ENCODE measurements at places on chromosomes 4 and X.

DNA sequence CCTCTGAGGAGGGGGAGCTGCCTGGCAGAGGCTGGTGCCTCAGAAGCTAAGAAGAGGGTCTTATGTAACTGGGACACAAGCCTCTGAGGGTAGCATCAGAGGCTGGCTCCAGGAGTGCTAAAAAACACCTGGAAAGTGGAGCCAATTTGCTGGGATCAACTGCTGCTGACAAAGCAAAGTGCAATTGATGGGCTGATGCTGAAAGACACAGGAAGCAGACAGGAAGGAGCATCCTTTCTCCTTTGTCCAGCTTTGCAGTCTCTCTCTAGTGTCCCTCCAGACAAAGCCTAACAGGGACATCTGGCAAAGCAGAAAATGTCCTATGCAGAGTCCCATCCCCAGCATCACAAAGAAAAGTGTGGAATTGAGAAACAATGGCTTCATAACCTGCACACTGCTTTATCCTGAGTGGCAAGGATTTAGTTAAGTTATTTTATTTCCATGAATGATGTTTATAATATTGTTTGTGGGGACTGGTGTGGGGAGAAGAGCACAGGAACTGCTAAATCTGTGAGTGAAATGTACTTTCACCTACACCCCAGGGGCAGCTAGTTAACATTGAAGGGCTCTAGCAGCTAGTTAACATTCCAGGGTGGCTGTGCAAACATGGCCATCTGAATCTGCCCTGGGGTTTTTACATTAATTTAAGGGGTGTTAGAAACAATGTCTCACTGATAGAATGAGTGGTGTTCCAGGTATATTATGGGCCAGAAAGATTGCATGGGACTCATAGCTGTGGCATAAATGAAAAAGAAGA lies 25.6 kb upstream of the MBTPS2 start:
- no peak for DNase-seq

GRCh38 chr4:153651587-153651986 lies 32.5 kb upstream of the TLR2 start:
- no peak for DNase-seq

DNA sequence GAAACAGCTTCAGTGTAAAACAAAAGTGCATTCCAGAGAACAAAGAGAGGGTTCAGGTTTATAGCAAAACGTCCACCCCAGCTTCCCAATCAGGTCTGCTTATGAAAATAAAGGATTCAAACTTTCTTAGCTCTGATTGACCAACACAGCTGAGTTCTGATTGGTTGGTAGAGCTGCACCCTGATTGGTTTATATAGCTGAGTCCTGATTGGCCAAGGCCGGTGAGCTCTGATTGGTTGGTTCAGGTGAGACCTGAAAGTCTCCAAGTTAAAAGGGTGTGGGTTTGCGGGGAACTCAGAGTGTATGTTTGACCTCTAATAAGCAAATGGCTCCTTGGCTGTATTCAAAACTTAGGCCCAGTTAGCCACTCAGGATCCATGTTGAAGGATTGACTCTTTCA lies 20.9 kb downstream of the CLRN2 start:
- DNase-seq = no peak

DNA sequence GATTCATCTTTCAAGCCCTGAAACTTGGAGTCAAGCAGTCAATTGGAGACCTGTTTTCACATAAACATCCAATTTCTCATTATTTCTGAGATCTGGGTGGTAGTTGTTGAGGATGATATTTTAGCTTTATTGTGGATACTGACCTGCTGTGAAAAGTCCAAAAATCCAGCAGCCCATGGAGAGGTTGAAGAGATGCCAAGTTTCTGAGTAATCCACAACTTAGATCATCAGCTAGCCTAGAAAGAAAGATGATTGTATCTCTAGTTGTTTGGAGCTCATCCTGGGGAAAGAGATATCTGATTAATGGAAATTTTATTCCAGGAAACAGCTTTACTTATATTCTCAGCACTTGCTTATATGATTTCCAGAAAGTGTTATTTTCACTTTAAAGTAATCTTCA lies 48.6 kb upstream of the DCX start:
- DNase-seq = no peak

GRCh38 chr4:169612871-169613859 lies 782 bp upstream of the NEK1 start:
- DNase-seq = peak; percentile 31

DNA sequence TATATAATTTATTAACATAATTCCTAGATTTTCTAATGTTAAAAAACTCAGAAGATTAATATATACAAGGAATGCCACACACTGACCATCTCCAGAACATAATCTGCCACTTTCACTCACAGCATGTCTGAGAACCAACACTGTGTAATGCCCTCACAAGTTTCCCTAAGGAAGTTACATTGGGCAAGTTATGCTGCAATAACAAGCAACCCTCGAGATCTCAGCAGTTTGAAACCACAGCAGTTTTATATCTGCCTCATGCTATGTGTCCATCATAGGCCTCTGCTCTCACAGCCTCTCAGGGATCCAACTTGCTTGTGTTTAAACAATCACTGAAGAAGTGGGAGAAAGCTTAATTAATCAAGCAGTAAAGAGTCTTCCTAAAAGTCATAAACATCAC lies 250.0 kb upstream of the SLC7A11 start:
- no peak for DNase-seq

- DNase-seq = no peak
Observed at GRCh38 chr4:24777536-24778463, 17.6 kb upstream of the SOD3 start.

GRCh38 chr4:10140866-10141759 lies 24.5 kb upstream of the WDR1 start:
- DNase-seq = no peak

GRCh38 chrX:152861116-152861515 lies 30.3 kb downstream of the NSDHL start:
- no peak for DNase-seq

DNA sequence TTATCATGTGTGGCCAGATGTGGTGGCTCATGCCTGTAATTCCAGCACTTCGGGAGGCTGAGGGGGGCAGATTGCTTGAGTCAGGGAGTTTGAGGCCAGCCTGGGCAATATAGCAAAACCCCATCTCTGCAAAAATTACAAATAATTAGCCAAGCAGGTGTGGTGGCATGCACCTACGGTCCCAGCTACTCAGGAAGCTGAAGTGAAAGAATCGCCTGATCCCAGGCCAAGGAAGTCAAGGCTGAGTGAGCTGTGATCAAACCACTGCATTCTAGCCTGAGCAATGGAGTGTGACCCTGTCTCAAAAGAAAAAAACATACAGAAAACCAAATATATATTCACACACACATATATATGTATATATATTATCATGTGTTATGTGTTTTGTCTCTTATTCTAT lies 15.0 kb downstream of the APELA start:
- DNase-seq = no peak

GRCh38 chrX:48645669-48646068 lies 37.9 kb upstream of the WAS start:
- no peak for DNase-seq

DNA sequence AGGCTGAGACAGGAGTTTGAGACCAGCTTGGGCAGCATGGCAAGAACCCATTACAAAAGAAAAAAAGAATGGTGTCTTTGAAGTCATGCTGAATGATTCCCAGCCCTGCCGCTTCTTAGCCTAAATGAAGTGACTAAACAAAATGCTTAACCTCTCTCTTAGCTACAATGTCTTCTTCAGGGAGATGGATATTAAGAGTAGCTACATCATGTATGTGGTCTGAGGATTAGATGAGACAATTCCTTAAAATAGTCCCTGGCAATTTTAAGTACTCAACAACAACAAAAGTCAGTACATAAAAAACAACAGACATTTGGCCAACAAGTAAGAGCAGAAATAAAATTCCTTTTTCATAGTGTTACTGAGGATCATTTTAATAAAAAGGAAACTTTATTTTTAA lies 64.3 kb upstream of the COX18 start:
- DNase-seq = no peak

DNA sequence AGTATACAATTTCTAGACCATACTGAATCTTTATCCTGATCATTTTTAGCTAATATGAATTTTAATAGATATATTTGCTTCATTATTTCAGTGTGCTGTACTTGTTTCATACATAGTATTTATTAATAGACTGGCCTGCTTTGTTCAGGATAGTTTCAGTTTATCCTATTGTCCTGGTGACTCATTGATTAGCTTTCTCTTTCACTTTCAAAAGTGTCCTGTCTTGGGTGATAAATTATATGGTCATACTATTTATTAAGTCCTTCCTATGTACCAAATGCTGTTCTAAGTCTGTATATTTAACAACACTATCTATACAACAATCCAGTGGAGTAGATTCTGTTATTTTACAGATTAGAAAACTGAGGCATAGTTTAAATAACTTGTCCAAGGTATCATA lies 153.8 kb upstream of the RAPGEF2 start:
- DNase-seq = no peak

GRCh38 chr4:114547340-114548134 lies 51.1 kb upstream of the UGT8 start:
- no peak for DNase-seq

DNA sequence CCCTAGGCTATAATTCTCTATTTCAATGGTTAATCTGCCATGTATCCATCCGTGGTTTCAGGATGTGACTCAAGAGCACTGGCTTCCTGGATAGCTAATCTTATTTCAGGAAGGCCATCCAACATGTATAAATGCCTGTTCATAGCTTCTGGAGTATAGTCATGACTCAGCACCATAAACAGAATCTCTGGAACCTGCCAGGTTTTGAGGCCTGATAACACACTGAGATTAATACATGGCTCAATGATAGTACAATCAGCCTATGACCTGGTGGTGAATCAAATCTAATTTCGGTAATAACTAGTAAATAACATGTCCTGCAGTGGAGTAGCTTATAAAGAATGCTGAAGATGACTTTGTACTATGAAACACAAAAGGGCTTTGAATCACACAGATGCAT lies 5.7 kb upstream of the IL13RA2 start:
- DNase-seq = no peak

GRCh38 chrX:129980540-129981199 lies 1.8 kb upstream of the BCORL1 start:
- DNase-seq = no peak

DNA sequence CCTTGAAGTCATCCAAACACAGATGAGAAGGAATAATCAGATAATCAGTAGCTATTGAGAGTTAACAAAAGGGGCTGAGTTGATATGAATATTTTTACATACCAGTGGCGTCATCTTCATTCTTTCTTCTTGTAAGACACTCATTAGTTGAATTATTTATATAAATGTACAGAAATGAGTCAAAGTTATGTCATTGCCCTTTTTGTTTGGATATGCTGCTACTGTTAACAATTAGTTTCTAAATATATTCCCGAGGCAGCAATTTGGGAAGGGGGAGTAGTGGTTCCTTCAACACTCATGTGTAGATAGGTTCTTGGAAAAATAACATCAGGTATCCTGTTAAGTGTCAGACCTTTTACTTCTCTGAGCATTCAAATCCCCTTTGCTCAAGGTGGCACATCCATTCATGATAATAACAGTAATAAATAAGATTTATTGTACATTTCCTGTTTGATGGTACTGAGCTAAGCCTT lies 436.6 kb downstream of the SPRY1 start:
- DNase-seq = no peak

DNA sequence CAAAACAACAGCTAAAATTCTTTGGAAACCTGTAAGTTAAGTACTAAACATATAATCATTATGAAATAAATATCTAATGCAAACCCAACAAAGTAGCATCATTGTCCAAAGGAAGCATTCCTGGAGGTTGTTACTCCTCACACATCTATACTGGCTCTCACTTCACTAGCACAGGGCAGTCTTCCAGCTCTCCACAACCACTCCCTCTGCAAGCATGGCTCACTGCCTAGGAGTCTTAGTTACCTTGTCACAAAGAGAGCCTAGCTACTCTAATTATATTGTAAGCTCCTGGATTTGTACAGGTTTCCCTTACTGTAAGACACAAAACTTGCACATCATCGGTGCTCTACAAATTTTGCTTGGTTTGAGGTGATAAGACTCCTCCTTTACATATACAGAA lies 76.1 kb downstream of the AMMECR1 start:
- no peak for DNase-seq

DNA sequence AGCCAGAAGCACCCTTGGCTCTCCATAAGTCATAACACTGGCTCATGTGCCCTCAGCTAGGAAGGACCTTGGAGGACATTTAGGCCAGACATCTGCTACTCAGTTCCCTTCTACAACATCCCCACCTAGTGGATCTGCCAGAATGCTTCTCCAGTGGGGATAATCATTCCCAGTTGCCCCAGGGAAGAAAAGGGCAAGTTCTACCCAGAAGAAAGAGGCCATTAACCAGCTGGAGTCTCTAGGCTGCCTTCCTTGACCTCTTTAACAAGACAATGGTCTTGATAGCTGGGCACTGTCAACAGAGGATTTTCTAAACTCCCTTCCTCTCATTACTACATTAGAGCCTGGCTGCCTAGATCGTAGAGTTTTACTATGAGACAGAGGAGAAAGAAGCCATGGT lies 42.0 kb downstream of the LGI2 start:
- DNase-seq = no peak

- no peak for DNase-seq
Observed at GRCh38 chrX:2767631-2768455, 16.0 kb downstream of the XG start.

GRCh38 chrX:6120329-6120728 lies 108.3 kb downstream of the NLGN4X start:
- DNase-seq = no peak

DNA sequence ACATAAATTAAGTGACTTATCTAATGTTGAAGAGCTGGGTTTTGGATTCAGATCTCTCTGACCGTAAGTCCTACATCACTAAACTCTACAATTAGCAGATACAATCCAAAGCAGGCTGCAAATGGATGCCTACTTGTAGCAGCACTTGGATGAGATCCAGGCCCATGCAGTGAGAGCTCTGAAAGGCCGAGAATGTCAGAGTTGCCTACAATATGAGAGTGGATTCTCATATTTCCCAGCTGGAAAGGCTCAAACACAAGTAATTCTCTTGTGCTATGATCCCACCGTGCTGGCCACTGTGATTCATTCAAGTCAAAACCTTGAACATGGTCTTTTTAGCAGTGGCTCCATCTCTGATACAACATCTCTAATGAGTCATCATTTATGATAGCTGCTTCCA lies 125.4 kb upstream of the CHRDL1 start:
- DNase-seq = no peak

GRCh38 chrX:68396953-68397352 lies 36.3 kb downstream of the OPHN1 start:
- no peak for DNase-seq

- DNase-seq = no peak
Observed at GRCh38 chr4:7213807-7214206, 21.5 kb downstream of the SORCS2 start.

DNA sequence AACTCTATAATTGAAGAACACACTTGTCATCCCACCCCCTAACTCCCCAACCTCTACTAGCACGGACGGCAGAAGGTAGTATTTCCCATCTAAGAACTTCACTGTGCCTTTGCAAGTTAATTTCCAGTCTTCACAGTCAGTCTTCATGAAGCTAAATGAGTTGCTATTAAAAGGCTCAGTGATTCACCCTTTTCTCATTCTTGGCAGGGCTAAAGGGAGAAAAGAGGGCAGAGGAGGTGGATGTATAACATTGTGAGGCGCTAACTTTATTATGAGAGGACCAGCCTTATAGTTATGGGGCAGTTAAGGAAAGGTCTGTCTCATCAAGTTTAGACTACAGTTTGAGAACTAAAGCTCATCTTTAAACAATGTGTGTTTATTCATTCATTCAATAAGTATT lies 161.0 kb upstream of the S100G start:
- no peak for DNase-seq

- no peak for DNase-seq
Observed at GRCh38 chrX:138718941-138719340, 7.4 kb upstream of the FGF13 start.
